Hematopoietic multipotent progenitor cell treated with erythropoietin and hydrocortisone succinate and interleukin-3 and kit ligand, for 6 days (in vitro differentiated cells): ENCODE measurements at places on chromosomes 3 and 15.

DNA sequence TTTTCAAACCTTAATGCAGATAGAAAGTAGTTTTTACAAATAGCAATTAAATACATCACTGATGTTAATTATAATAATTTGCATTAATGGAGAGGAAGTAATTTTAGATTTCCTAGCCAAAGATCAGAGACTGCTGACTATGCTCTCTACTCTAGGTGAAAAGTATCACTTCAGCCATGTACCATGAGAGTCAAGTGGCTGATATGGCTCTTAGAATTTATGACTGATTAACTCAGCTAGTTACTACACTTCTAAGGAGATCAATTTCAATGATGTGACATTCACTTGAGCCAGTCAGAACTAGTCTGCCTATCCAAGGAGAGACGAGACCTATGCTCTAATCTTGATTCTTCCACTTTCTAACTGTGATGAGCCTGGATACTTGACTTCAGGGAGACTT is 405.7 kb upstream of the RORA start:
- DNase-seq: no peak

DNA sequence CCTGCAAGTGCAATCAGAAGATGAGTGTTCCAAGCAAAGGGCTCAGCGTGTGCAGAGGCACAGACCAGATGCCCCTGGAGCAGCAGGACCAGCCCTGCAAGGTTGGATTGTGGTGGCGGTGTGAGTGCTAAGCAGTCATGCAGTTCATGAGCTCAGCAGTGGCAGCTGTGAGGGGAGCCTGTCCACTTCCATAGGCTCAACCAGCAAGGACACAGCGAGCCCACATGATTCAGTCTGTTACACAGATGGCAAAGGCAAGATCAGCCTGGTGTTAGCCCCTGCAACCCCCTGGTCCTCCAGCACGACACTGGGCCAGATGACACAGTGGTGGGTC is 95.9 kb upstream of the PRR23E start:
- no peak for DNase-seq

GRCh38 chr3:119729996-119730395 is 27.2 kb downstream of the CFAP91 start:
- no peak for DNase-seq

- DNase-seq: no peak
Measured at GRCh38 chr3:100760377-100760776, 51.1 kb downstream of the TFG start.

DNA sequence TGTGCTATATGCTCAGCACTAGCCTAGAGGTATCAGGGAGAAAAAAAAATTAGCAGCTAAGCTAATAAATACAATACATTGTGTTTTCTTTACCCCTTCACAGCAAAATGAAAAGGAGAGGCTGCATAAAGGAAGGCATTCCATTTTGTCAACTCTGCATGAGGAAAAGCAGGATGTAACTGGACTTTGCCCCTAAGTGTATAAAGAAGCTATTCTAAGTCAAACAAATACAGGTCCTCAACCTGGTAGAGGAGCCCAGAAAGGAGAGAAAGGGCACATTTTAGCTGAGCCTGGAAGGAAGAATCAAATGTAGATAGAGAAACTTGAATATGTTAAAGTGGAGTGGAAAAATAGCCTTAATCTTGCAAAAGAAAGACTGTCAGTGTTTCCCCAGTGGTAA is 89.0 kb upstream of the SPRED1 start:
- no peak for DNase-seq

DNA sequence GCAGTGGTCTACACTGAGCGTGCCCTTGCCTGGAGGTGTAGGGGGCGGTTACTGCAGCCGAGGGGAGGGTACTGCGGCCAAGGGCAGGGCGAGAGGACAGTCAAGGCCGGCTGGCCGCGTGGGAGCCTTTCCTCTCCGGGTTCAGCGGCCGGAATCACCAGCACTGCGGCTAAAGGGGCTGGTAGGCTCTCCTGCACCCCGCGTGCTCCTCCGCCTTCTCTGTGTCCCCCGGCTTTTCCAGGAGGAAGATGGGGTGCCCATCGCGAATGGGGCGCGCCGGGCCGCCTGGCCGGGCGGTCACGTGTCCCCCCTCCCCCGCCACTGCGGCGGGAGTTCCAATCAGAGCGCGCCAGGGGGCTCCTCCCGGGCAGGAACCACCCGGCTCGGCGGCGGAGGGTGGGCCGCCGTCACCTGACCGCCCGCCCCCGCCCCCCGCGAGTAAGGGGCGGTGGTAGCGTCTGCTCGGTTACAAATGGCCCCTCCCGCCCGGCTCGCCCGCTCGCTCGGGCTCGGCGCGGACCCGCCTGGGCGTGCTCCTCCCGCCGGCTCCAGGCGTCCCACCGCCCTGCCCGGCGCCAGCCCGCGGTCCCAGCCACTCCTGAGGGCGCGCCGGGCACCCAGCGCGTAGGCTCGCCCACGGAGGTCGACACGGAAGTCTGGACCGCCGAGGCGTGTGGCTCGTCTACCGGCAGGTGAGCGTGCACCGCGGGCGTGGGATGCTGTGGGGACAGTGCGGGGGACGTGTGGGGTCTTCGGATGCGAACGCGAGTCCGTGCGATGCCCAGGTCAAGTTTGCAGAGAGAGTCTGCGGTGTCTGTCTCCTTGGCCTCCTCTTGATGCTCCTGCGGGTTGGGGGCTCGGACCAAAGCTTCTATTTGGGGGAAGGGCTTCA is 242.6 kb upstream of the TOPAZ1 start:
- peak; percentile 35 for DNase-seq

DNA sequence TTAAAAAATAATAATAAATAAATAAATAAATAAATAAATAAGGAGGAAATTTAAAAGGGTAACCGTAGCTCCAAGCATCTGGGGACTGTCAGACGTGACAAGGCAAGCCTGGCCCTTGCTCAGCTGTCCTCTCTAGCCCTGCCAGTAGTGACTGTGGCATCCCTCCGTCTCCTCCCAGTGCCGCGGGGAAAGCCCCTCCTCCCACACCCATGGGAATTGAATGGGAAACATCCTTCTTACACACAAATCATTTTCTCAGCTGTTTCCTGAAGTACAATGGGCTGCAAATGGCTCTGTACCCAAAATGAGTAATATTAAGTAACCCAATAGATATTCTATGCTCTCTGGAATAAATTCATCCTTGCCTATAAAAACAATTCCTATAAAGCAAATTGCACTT is 101.6 kb upstream of the RAD18 start:
- DNase-seq: no peak

- DNase-seq: peak; percentile 55
Measured at GRCh38 chr3:189276444-189277219, 104.9 kb downstream of the TPRG1 start.

GRCh38 chr3:167066977-167067786 is 312.9 kb downstream of the ZBBX start:
- DNase-seq: peak; percentile 0

DNA sequence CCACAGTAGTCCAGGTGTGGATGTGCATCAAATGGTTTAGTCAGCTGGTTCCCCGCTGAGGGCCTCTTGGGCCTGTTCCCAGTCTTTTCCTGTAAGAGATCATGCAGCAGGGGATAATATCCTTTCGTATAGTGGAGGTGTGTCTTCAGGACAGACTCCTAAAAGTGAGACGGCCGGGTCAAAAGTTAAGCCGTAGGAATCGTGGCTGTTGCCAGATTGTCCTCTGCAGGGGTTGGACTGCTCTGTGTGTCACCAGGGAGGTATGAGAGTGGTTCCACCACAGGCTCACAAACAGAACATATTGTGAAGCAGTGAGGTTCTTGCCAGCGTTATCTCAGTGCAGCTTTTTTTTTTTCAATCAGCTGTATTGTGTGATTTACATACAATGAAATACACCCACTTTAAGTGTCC is 95.0 kb downstream of the VGLL4 start:
- DNase-seq: peak; percentile 35

GRCh38 chr3:119998166-119998565 is 96.1 kb downstream of the GSK3B start:
- no peak for DNase-seq

DNA sequence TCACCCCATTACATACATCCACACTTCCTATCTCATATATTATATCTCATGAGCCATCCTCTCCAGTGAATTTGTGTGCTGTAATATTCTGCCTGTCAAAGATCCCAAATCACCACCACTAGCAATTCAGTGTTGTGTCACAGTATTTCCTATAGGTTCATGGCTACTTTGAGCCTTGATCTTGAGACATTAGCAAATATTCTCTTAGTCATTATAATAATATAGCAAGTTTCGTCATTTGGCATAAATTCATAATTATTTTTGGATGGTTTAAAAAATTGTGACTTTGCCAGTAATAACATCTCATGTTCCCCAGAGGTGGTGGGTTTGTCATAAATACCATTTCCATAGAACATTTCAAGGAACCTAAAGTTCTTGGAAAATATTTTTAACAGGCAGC is 47.7 kb downstream of the CMSS1 start:
- no peak for DNase-seq

- DNase-seq: no peak
Measured at GRCh38 chr3:181757694-181758306, 46.1 kb downstream of the SOX2 start.

DNA sequence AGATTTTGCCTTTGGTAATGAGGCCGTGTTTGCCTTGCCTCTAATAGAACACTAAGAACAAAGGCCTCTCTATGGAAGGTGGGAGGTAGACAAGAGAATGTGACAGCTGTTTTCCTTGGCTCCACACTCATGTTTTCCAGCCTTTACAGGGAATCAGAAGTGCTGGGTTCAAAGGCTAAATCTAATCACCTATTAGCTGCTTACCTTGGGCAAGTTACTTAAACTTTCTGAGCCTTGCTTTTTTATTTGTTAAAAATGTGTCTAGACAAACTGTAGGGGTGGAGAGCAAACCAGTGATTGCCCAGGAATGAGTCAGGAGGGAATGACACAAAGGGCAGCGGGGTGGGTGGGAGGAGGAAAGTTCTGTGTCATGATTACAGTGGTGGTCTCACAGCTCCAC is 179.0 kb downstream of the P3H2 start:
- DNase-seq: no peak
